ENCODE measurements at places on chromosomes 16 and 17.

DNA sequence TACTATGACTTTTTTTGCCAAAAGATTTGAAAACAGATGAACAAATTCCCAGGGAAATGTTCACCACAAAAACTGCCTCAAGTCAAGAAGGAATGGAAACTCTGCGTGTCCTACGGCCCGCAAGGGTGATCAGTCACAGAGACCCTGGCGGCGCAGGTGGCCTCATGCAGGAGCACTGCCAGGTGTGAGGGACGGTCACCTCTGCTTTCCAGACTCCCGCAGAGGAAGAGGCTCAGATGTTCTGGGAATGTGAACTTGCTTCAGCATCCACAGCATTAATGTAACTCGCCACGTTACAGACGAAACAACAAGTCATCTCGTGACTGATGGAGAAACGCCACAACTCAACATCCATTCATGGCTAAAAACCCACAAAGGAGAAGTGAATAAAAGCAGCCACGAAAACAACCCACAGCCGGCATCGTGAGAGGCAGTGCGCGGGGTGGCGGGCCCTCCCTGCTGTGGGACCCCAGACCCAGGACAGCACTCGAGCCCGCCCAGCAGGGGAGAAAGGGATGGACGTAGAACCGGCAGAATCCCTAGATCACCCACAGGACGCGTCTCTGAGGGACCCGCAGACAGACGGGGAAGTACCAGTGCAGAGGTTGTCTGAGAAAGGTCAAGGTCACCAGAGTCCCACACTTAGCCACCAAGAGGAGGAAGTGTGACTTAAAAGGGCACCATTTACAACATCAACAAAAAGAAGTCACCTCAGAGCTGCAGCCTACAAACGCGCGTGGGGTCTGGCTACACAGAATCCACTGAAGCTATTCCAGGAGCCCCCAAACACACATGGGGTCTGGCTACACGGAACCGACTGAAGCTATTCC, 76.9 kb upstream of the GNG13 start:
- DNase-seq = no peak

GRCh38 chr17:63419949-63420867, 25.9 kb downstream of the CYB561 start:
- no peak for DNase-seq

- DNase-seq = no peak
Observed at GRCh38 chr17:77736199-77736585, 222.3 kb upstream of the TNRC6C start.

- peak; percentile 93 for DNase-seq
Observed at GRCh38 chr17:7716901-7717755, at the start of gene DNAH2. DNAH2 (plus strand) TSS chr17:7717744; CDS start chr17:7719735, 1,991 bp downstream.

DNA sequence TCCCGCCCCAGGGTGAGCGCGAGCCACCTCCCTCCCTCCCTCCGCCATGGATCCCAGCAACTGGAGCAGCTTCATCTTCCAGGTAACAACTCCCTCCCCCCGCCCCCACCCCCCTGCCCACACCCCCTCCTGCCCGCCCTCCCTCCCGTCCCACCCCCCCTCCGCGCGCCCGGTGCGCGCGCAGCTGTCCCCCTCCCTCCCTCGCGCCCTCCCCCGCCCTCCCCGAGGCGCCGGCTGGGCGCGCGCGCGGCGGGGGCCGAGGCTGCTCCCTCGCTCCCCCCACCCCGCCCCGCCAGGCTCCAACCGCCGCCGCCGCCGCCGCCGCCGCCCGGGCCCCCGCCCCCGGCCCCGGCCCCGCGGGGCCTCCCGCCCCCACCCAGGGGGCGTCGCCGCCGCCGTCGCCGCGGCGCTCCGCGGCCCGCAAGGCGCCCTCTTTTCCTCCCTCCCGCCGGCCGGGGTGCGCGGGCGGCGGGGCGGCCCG, at the start of gene MAZ:
Gene MAZ, plus strand, starts transcription at position 431 of the 481 bp plus-strand sequence. CDS start 173 bp downstream, outside the sequence.
- DNase-seq = no peak

- no peak for DNase-seq
Observed at GRCh38 chr17:48569674-48570324, 8.4 kb downstream of the HOXB4 start.

DNA sequence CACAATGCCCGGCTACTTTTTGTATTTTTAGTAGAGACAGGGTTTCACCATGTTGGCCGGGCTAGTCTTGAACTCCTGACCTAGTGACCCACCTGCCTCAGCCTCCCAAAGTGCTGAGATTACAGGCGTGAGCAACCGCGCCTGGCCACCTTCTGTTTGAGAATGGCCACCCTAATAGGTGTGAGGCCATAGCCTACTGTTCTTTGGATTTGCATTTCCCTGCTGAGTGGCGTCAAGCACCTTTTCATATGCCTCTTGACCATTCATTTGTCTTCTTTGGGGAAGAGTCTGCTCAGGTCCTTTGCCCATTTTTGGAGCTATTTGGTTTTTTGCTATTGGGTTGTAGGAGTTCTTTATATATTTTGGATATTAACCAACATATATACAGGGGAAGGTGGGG, 276.7 kb downstream of the PARN start:
- no peak for DNase-seq

DNA sequence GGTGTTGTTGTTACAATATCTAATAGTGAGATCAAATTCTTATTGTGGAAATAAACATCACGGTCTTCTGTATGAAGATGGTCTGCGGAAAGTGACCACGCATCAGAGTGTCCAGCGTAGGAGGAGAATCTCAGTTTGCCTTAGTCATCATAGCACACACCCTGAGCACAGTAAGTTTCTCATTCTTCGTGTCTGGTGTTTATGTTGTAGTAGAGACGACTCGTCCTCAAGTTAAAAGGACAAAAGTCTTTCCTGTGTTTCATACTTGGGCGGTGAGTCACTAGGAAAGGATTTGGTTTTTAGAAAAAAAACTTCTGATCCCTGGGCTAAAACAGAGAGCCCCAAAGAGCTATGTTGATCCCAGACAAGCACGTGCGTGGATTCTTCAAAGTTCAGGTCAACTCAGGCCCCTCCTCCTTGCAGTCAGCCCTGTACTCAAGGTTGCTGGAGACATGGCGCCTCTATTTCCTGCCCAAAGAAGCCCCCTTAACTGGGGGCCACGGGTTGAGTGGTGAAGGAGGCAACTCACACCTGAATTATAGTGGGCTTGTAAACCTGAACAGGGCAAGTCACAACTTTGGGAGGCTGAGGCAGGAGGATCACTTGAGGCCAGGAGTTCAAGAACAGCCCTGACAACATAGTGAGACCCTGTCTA, 170.4 kb downstream of the ZFHX3 start:
- DNase-seq = peak; percentile 52

- no peak for DNase-seq
Observed at GRCh38 chr16:28572696-28573510, 19.2 kb downstream of the SGF29 start.

- DNase-seq = no peak
Observed at GRCh38 chr17:64736804-64737492, 74.8 kb upstream of the SMURF2 start.

DNA sequence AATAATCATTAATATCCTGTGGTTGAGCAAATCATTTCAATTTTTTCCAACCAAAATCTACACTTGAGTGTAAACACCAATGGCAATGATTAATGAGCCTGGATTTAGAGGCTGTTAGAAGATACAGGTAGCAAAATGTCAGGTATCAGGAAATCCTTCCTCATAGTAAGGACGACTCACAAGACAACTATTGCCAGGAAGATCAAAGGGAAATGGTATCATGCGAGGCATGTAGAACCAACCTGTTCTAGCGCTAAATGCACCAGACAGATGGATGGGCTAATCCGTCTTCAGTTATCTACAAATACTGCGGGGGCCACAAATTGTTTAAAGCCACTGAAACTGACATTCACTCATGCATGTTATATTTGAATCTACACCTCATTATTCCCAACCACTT, 28.1 kb downstream of the TOX3 start:
- no peak for DNase-seq

DNA sequence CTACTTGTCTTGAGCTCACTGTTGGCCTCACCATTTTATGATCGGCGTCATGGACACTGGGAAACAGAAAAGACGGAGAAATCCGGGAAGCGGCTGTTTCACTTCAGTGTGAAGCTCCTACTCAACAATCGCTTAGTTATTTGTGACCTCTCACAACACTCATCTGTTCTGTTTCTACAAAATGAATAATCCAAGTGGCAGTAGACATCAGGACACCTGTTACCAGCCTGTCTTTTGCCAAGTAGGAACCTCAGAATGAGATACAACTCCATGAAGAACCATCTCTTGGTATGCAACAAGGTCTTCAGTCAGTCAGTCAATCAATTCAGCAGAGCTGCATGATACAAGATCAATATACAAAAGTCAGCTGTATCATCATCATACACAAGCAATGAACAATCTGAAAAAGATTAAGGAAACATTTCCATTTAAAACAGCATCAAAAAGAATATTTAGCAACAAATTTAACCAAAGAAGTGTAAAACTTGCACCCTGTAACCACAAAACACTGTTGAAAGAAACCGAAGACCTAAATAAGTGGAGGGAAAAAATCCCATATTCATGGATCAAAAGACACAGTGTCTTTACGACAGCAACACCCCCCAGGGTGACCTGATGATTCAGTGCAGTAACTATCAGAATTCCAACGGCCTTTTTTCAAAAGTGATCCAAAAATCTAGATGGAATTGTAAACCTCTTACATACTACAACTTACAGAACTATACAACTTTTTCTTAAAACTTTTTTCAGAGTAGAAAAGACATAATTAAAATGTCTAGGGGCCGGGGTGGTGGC, 63.4 kb downstream of the ANKRD11 start:
- DNase-seq = no peak

DNA sequence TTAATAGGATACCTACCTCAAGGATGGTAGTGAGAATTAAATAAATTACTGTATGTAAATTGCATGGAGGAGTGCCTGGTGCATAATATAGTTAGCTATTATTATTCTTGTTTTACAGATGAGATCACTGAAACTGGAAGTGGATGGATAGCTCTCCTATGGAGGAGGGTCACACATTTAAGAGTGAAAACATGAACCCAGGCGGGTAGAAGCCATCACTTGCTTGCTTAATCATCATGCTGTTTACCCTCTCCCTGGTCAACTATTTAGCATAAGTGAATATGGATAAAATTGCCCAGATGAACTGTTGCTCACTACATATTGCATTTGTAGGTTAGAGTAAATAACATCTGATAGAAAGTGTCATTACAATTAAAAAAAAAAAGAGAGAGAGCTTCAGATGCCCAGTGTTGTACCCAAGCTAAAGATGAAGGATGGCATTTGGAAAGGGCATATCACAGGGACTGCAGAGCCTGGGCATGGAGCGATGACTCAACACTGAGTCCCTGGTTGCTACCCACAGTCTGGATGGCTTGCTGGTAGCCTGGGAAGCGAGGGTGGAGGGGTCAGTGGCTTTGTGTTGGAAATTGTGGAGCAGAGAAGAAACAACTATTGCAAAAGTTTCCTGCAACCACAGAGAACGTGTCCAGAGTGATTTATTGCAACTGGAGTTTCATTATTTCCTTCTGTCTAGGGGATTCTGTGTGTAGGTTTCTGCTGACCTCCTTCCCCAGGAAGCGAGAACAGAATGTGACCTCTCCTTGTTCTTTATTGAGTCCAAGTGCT, 414.4 kb downstream of the SHISA9 start:
- DNase-seq = peak; percentile 82

DNA sequence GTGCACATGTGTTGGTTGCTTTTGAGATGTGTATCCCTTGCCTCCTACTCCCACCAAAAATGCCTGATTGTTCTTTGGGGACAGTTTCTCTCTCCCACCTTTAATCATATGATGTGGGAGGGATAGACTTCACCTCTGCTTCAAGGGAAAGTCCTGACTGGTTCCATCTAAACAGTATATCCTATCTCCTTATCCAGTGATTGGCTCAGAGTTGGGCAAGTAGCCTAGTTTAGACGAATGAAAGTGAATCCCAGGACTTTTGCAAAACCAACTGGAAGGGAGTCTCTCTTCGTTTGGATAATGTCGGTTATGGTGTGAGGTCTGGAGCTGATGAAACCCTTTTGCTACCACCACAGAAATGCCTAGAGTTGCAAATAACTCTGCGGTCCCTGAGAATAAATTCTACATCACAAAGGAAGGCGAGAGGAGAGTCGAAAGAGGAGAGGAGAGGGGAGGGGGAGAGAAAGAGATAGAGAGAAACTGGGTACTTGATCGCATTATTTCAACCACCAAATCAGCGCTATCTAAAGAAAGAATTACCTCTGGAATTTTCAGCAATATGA, 77.1 kb upstream of the SALL1 start:
- no peak for DNase-seq

GRCh38 chr17:37830151-37830993, 85.5 kb upstream of the HNF1B start:
- DNase-seq = peak; percentile 66

DNA sequence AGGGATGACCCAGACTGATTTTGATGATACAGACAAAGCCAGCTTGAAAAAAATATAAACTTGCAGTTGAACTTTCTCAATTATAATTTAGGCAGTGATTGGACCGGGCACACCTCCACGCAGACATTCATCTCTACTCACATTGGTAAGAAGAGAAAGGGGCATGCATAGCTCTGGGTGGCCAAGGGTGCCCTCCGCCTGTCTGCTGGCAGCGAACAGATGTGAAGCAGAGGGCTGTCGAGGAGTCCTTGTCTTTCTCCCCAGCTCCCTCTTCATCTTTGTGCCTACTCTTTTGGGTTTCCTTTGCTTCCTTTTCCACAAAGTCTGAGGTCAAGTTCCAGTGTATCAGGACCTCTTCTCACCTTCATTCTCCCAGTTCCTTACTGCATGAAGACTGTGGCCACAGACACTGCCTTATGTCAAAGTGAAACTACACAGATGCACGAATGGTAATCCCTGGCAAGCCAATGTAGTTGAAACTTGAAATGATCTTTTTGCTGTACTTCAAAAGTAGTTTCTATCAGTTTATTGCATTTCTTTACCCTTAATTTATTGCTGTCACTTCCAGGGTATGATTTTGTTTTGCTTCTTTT, 343.7 kb upstream of the SOX9 start:
- no peak for DNase-seq

DNA sequence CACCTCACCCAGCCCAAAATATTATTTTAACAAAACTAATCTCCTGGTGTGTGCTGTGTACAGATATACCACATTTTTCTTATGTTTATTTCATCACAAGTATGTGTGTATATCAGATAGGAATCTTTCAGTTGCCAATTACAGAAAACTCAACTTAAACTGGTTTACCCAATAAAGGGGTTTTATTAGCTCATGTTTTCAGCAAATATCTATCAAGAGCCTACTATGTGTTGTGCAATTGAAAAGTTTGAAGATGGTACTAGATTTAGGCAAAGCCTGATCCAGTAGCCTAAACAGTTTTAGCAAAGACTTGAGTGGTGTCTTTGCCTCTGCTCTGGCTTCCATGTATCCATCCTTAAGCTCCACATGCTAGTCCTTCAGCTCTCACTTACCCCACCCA, 45.1 kb upstream of the LYRM9 start:
- DNase-seq = no peak

- no peak for DNase-seq
Observed at GRCh38 chr17:63649813-63650212, 27.6 kb downstream of the MAP3K3 start.

GRCh38 chr16:30122604-30123160, 338 bp downstream of the MAPK3 start:
- DNase-seq = no peak

DNA sequence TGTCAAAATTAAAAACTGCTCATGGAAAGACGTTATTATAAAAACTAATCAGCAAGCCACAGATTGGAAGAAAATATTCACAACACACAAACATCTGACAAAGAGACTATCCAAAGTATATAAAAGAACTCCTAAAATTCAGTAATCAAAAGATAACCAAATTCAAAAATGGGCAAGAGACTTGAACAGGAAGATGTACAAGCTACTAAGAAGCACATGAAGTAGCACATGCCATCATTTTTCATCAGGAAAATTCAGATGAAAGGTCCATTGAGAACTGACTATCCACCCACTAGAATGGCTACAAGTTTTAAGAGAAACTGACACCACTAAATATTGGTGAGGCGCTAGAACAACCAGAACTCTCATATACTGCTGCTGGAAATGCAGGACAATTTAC, 3.4 kb upstream of the HLF start:
- DNase-seq = no peak

All from kidney glomerular epithelial cell (primary cell).